Stimulated activated memory B cell treated with anti-CD40 and anti-IgM and Interleukin-4, amounts not matched to agents 10 μg/mL and 1 μg/mL and 100 μg/mL, for 72 hours (primary cell): ENCODE measurements at places on chromosomes 7 and 10.
A peak's percentile ranks its signal among the peaks of the same experiment; 100 is the strongest.

DNA sequence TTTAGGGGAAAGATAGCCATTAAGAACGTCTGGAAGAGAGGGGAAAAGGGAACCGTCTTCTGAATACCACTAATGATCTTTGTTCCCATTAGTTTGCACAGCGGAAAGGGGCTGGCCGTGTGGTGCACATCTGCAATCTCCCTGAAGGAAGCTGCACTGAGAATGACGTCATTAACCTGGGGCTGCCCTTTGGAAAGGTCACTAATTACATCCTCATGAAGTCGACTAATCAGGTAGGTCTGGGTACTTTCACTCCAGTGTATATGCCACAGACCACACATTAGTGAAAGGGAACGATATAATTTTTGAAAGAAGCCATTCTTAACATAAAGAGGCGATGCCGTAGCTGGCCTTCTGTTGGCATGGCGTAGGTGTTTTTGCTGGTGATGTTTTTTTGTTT is 74.3 kb upstream of the PDCD4 start:
- ATAC-seq = peak; percentile 58

DNA sequence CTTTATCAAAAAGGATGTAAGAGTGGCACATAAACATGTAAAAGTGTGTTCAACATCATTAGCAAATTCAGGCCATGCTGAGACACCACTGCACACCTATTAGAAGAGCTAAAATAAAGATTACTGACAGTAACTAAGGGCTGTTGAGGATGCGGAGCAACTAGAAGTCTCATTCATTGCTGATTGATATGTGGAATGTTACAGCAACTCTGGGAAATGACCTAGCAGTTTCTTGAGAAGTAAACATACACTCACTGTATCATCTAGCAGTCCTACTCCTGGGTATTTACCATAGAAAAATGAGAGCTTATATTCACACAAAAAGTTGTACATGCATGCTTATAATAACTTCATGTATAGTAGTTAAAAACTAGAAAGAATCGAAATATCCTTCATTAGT is 77.3 kb downstream of the CCSER2 start:
- no peak for ATAC-seq

- no peak for ATAC-seq
These were observed 311.8 kb upstream of the IMMP2L start for GRCh38 chr7:111873963-111874690.

DNA sequence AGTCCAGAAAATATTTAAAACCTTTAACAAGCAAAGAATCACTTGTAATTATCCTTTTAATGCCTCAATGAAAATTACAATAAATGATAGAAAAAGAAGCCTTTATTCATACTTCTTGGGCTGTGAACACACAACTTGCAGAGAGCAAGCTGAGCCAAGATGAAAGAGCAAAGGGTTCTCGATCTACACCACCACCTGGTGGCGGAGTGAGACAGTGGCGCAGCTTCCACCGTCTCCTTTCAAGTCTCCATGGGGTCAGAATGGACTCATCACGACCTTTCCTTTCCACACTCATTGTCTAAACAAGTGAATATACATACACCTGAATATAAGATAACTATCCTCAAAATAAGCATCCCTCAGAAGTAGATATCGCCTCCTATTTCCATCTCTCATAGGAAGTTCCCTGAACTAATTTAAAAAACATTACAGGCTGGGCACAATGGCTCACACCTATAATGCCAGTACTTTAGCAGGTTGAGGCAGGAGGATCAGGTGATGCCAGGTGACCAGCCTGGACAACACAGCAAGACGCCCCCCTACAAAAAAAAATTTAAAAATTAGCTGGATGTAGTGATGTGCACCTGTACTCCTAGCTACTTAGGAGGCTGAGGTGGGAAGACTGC is 40.7 kb downstream of the ATE1 start:
- ATAC-seq = no peak

GRCh38 chr10:131812736-131813604 is 87.8 kb upstream of the PPP2R2D start:
- ATAC-seq = no peak

GRCh38 chr10:44023517-44023916 is 361.4 kb downstream of the CXCL12 start:
- no peak for ATAC-seq

DNA sequence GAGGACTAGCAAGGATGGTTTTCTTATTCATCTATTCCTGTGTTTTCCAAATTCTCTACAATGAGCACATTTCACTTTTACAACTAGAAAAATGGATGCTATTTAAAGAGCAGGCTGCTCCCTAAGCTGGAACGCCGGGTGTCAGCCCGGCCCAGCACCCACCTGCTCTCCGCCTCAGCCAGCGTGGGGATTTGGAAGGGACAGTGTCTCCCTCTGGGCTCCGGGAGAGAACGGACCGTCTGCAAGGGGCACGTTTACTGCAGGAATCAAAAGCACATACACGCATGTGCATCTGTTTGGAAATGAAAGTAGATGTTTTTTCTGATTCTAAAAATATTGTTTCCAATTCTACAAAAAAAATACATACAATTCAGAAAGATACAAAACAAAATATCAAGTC is 2.3 kb upstream of the JAKMIP3 start:
- ATAC-seq = no peak
